ENCODE measurements at places on chromosomes 5 and 9.

DNA sequence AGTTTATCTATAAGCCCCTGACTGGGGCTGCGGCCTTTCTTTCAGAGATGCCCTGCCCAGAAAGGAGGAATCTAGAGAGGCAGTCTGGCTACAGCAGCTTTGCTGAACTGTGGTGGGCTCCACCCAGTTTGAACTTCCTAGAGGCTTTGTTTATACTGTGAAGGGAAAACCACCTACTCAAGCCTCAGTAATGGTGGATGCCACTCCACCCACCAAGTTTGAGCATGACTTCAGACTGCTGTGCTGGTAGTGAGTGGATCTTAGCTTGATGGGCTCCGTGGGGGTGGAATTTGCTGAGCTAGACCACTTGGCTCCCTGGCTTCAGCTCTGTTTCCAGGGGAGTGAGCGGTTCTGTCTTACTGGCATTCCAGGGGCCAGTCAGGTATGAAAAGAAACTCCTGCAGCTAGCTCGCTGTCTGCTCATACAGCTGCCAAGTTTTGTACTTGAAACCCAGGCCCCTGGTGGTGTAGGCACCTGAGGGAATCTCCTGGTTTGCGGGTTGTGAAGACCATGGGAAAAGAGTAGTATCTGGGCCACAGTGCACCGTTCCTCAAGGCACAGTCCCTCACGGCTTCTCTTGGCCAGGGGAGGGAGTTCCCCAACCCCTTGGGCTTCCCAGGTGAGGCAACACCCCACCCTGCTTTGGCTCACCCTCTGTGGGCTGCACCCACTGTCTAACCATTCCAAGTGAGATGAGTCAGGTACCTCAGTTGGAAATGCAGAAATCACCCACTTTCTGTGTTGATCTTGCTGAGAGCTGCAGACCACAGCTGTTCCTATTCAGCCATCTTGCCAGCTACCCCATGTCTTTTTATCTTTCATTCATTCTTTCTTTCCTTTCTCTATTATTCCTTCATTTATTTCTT lies 211.8 kb upstream of the C9orf72 start:
- DNase-seq: no peak

- no peak for DNase-seq
Observed at GRCh38 chr9:73114058-73114457, 37.6 kb upstream of the ANXA1 start.

DNA sequence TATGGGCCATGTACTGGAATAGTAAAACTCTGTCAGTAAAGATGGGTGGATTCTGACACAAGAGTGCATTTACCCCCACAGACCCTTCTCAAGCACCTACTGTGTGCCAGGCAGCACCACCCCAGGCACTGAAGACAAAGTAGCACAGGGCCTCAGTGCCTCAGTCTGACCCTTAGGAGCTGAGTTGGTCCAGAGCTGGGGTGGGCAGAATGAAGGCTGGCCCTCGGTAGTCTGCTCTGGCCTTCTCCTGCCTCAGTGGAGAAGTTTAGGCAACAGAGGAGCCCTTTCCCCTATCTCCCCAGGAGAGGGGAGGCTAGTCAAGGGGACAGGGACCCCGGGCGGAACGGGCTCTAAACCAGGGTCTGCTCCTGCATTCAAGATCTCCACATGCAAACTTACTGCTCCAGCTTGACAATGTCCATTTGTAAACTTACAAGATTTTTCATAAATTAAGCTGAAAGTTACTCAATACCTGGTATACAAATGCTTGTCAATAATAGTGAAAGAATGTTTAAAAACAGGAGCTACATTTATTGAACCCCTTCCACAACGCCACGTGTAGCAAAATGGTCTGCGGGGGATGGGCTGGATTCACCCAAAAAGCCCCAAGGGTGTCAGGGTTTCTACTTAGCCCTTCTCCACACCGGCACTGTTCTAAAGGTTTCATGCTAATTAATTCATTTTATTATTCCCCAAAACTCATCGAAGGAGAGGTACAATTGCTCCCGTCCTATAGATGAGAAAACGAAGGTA lies 1.5 kb downstream of the VDAC1 start:
- no peak for DNase-seq

GRCh38 chr9:97737429-97737828 lies 40.3 kb upstream of the XPA start:
- peak; percentile 91 for DNase-seq

All from NCI-H2171 treated with DMSO at 0.1 percent for 48 hours (cell line).